ENCODE measurements at places on chromosomes 2 and 18.

DNA sequence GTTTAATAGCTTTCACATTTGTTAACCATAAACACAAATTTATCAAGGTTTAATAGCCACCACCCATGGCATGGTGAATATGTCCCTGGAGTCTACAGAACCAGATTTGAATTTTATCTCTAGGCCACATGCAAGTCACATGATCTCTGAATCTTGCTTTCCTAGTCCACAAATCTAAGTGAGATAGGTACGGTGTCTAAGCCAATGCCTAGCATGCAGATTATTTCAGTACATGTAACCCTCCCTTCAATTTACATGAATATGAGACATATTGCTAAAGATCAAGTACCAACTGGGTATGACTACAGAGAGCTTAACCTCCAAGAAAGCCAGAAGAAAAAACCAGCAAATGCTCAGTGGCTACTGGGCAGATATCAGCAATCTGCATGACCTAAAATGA, 10.0 kb downstream of the ZNF24 start:
- DNase-seq: no peak

GRCh38 chr2:238861013-238861730, 13.3 kb downstream of the TWIST2 start:
- DNase-seq: no peak

GRCh38 chr2:239977111-239977510, 48.0 kb downstream of the NDUFA10 start:
- DNase-seq: no peak

GRCh38 chr2:51960281-51960680, 928.3 kb upstream of the NRXN1 start:
- no peak for DNase-seq

- DNase-seq: peak; percentile 61
Observed at GRCh38 chr2:207163053-207163755, 2.5 kb downstream of the KLF7 start.

GRCh38 chr2:52518678-52519077, 1248.9 kb upstream of the CHAC2 start:
- DNase-seq: no peak

- DNase-seq: no peak
Observed at GRCh38 chr2:85695121-85695520, 963 bp downstream of the GNLY start.

DNA sequence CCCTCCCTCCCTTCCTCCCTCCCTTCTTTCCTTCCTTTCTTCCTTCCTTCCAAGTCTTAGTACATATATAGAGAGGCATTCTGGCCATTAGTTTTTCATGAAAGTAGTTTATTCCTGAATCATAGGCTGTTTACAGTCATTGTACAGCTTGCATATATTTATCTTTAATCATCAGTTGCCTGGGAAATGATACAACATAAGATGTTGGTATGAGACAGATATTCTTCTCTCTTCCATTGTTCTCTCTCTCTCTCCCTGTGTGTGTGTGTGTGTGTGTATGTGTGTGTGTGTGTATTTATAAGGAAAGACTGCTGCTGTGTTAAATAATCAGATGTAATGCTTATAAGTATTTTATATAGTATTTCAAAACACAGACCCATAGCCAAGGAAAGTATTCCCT, 289.8 kb upstream of the UBE2E3 start:
- peak; percentile 16 for DNase-seq

DNA sequence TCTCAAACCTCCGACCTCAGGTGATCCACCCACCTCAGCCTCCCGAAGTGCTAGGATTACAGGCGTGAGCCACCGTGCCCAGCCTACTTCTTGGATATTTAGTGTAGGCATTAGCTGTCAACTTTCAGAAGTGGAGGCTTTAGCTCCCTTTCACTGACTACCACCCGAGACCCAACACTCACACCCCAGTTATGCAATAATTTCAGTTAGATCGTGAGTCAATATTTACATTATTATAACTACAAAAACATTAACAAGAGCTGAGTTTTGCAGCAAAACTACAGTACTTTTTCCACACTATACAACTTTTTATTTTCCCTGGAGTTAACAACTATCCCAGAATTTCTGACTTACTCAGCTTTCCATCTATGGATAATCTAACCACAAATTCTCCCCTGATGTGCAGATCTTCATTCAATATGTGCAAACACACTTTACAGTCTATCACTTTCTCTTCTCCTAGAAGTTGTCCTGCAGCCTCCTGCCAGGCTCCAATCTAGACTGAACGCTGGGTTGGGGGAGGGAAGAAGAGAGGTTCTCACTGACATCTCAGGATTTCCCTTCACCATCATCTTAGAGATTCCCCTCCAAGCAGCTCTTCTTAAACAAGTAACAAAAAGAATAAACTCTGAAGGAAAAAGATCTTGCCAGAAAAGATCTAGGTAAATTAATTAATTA, 10.1 kb downstream of the TBC1D8 start:
- DNase-seq: no peak
